GM12878 (cell line): ENCODE measurements at places on chromosomes 13 and 19. TPM values are rescaled to one million over a fixed set of nuclear protein-coding genes. Genes with fewer than 3 reads are reported as not detected.

DNA sequence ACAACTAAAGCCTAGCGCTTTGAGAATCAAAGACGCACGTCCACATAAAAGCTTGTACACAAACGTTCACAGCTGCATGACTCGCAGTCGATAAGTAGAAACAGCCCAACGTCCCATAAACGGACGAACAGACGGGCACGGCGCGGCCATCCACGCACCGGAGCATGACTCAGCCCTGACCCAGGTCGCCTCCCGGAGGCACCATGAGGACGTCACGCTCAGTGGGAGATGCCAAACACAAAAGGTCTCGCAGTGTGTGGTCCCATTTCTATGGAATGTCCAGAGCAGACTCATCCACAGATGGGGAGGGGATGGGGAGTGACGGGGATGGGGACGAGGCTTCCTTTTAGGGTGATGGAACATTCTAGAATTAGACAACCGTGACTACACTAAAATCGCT lies 9.4 kb downstream of the POLRMT start:
- DNase-seq: no peak

GRCh38 chr13:36358175-36358718 lies 12.1 kb upstream of the SPART start:
- no peak for DNase-seq

Gene KLK4
- total RNA-seq: not detected in 2 replicates

DNA sequence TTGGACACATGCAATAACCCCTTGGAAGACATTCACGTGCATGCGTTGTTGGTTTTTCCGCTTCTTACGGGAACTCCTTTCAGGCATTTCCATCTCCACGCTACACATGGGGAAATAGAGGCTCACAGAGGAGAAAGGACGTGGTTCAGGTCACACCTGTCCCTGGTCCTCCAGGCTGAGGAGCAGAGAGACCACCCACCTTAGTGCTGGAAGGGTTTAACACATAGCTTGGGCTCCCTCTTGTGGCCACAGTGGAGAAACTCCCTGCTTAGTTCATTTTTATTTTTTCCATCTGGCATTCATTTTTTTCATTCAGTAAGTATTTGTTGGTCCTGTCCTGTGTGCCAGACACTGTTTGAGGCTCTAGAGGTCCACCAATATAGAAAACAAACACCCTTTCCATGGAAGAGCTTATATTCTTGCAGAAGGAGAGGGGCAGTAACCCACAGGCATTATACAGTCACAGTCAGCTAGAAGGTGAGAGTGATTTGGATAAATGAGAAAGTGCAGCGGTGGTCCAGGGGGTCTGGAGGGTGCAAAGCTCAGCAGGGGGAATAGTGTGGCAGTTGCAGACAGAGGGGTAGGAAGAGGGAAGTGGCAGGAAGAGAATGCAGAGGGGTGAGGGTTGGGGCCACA lies 24.2 kb upstream of the TTYH1 start:
- no peak for DNase-seq

DNA sequence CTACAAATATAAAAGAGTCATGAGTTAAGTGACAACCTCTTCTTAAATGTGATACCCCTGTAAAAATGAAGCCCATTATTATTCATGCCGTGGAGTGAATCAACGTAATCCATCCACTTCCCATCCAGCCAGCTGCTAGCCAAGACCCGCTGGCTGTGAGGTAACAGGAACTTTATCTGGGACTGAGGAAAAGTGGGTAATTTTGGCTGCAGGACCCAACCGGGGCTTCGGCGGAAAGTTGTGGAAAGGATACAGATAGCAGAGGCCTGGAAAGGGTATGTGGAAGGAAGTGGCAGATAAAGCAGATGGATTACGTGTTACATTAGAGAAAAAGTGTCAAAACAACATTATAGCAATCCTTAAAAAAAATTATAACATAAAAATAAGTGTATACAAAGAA lies 48.3 kb downstream of the SLC7A1 start:
- DNase-seq: no peak

DNA sequence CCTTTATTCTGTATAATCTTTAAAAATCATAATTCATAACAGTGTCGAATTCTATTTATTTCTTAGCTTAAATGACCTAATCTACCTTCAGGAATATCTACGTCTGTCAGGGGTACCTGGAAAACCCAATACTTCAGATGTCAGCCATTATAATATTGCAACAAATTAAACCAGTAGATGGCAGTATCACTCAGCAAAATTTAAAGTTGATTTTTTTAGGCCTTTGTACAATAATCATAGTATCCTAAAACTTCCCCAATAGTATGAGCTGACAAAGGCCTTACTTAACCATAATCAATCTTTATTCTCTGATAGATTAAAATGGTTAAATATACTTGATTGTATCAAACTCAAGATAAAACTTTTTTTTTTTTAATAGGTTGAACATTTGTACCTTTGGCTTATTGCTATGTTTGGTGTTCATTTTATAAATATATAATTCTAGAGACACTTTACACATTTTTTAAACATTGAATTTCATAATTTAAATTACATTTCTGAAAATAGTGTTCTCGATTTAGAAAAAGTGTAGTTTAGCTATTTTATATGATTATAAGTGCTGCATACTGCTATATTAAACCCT lies 830.2 kb upstream of the SPRY2 start:
- DNase-seq: no peak

Gene C13orf42
- not detected in 2 replicates for total RNA-seq

Gene OSCAR
- total RNA-seq: 0.13 TPM in 1 of 2 replicates, not detected in the other

DNA sequence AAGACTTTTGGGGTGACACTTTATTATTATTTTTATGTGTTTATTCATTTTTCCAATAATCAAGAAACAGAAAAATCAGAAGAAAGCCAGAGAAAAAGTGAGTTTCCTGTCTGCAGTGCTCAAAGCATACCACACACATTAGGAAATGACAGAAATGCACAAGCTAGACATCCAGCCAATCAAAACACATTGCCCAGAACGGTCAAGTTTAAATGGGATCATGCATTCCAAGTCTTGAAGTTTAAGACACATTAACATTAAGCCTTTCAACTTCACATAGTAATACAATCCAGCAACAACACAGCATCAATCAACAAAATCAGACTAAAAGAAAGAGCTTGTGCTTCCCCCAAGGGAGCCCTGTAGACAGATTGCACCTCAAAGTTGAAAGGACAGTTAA lies 28.7 kb upstream of the MEDAG start:
- DNase-seq: no peak

Gene GRIN3B
- 0.15 TPM in 1 of 2 replicates, not detected in the other for total RNA-seq

DNA sequence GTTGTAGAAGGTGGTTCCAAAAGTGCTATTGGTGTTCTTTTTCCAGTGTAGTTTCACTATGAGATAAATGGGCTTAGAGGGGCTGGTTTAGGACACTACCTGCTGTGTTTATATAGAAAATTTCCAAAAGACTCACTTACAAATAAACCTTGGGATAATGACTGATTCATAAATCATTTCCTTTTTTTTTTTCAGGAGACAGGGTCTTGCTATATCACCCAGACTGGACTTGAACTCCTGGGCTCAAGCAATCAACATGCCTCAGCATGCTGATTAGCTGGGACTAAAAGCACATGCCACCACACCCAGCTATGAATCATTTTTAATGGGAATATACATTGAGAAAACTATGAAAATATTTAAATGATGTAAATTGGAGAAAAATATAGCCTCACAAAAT lies 376.6 kb downstream of the PCDH9 start:
- DNase-seq: no peak

Gene NLRP7
- 0.08 and 0.13 TPM in 2 replicates for total RNA-seq

Gene TMEM255B
- 0.43 and 0.62 TPM in 2 replicates for total RNA-seq

GRCh38 chr19:42284591-42285341 lies 15.7 kb downstream of the CIC start:
- DNase-seq: no peak

Gene NOTCH3
- 0.10 and 0.37 TPM in 2 replicates for total RNA-seq

- DNase-seq: no peak
These were observed 164.8 kb upstream of the NBEA start for GRCh38 chr13:34777089-34777913.

GRCh38 chr19:57389730-57390598 lies at the start of gene ZNF548:
ZNF548 (plus strand) TSS chr19:57389854; CDS start chr19:57390100, 246 bp downstream.
- DNase-seq: peak; percentile 93

Gene THSD8
- total RNA-seq: 25.1 and 30.0 TPM in 2 replicates

GRCh38 chr13:109764470-109765291 lies 21.7 kb downstream of the IRS2 start:
- no peak for DNase-seq
